ENCODE measurements at places on chromosomes 3 and 15.

- peak; percentile 65 for DNase-seq
Measured at GRCh38 chr15:73983211-73983727, 8.8 kb downstream of the STOML1 start.

- DNase-seq = no peak
Measured at GRCh38 chr15:45386974-45387373, 8.6 kb upstream of the GATM start.

GRCh38 chr3:187739094-187739560 lies 6.1 kb downstream of the BCL6 start:
- DNase-seq = no peak

- no peak for DNase-seq
Measured at GRCh38 chr3:194076475-194076874, 59.5 kb upstream of the HES1 start.

DNA sequence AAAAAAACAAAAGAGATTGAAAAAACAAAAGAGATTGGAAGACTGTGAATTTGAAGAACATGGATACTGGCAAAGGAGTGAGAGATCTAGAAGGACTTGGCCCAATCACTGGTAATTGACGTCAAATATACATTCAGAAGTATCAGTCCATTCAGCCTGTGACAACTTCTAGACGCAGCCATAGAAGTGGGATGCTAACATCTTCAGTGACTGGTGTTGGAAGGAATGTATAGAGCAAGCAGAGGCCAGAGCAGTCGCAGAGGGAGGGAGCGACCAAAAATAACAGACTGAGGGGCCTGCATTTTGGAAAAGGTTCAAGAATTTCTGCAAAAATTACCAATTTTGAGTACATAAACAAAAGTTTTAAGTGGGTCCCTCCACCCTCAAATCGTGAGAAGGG lies 473.3 kb downstream of the CADM2 start:
- DNase-seq = no peak

DNA sequence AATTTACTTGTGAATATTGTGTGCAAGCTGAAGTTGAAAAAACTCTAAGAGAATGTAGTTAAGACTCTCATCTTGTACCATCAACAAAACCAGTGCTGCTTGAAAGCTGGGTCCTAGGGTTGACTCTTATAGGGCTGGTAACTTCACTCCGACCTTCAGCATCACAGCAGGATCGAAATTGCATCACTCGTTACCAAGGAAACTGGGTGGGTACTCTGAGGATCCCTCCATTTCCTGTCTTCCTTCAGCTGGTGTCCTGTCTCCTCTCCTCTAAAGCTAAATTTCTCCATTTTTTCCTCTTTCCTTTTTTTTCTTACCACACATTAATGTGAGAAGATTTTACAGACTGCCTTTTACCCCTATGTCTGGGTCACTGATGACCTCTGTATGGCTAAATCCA lies 3.0 kb upstream of the APH1B start:
- DNase-seq = no peak

- DNase-seq = no peak
Measured at GRCh38 chr3:197513953-197514785, 41.6 kb downstream of the BDH1 start.

All from left hindlimb (tissue), 1 donor.